ENCODE measurements at places on chromosomes 7 and 10.

- DNase-seq, result peak; percentile 65
These were observed 44.2 kb upstream of the GGCT start for GRCh38 chr7:30548845-30549244.

GRCh38 chr7:129532375-129532774 is 30.0 kb downstream of the SMKR1 start:
- DNase-seq, result no peak

DNA sequence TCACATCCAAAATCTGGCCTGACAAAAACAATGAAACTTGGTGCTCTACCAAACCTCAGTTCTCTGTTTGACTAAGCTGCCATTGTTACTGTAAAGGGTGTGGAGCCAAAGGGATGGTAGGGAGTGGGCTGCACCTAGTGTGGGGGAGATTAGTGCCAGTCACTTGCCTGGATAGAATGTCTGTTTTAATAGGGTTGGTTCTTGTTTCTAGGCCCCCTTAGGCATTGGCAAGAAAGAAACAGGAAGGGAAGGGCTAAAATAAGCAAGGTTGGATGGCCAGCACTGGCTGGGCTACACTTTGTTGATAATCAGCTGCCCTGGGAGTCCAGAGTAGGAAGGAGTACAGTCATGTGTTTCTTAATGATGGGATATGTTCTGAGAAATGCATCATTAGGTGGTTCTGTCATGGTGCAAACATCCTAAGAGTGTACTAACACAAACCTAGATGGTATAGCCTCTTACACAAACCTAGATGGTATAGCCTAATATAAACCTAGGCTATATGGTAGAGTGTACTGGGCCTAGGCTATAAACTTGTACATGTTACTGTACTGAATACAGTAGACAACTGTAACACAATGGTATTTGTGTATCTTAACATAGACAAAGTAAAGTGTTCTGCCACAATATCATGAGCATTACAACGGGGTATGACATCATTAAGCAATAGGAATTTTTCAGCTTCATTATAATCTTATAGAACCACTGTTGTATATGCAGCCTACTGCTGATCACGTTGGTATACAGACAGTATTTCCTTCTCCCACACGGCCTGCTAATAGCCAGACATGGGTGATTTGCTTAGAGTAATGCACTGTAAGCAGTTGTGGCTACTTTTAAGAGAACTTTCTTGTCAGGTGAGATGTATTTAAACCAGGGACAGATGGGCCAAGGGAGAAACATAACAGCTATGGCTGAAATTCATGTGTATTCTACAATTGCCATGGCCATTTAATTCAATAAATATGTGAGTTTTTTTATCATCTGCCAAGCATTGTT is 15.4 kb downstream of the BBIP1 start:
- DNase-seq, result peak; percentile 38

DNA sequence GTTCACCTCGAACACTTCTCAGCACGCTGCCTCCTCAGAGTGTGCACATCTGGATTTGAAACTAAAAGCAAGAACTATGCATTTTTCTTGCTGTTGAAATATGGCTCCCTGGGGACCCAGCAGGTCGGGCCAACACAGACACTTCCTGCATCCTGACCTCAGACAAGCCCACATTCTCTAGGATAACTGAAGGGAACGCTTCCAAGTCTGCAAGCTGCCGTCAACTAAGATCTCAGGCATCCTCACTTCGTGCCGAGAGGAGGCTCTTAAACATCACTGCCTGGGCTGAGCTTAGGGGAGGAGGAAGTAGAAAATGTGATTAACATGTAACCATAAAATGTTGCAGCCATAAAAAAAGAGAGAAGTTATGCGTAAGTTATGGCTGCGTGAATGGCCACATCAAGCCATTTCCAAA is 65.5 kb downstream of the PYROXD2 start:
- DNase-seq, result peak; percentile 95

DNA sequence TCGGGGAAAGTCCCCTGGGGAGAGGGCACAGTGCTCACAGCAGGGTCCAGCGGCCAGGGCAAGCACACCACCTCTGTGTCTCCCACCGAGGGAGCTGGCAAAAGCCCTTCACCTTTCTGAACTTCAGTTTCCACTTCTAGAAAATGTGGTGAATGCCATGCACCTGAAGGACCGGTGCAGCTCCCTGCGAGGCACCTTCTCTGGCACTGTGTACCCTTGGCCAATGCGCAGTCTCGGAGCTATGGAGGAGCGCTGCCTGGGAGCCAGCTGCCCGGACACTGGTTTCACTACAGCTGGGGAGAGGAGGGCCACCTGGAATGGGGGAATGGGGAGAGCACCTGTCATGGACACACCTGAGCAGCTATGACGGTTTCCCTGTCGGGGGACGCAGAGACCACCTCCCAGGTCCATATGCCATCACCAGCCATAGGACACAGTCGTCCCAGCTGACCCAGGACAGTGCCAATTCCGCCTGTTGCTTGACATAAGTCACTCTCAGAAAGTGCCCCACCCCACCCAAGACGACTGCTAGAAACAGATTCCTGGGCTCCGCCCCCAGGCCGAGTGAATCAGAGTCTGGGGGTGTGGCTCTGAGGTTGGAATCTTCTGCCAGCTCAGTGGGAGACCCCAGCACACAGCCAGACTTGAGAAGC is 16.8 kb downstream of the RASGEF1A start:
- DNase-seq, result no peak

DNA sequence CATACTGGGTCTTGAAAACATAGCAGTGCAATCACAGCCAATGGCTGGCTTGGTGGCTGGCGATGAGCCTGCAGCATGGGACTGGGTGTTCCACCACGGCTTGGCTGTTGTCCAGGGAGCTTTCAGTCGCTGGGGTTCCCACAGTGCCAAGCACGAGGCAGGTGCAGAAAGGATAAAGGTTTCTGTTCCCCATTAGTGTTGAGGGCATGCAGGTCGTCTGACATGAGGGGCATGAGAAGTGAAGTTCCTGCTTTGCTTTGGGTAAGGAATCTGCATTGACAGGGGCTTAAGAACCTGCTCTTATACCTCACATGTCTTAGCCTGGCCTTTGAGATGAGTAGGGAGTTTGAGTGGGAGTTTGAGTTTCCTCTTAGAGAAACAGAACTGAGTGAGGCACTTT is 9.0 kb upstream of the CFTR start:
- no peak for DNase-seq

GRCh38 chr7:31526864-31527263 is 13.0 kb downstream of the ITPRID1 start:
- DNase-seq, result no peak

DNA sequence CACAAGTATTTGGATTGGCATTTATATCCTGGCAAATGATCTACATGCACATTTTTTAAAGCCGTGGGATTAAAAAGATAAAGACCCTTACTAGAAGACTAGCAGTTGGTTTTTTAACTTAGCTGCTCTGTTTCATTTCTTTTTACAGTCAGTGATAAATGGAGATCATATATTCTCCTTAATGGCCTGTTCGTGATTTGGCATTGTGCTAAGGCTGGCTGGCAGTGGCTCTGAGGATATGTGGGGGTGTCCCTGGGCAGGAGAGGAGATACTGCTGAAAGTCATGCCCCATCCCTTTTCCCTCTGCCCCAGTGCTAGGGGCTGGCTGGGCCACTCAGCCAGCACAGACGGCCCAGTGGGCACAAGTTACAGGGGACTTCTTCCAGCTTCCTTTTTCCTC is 341.7 kb downstream of the PRPF18 start:
- DNase-seq, result no peak

DNA sequence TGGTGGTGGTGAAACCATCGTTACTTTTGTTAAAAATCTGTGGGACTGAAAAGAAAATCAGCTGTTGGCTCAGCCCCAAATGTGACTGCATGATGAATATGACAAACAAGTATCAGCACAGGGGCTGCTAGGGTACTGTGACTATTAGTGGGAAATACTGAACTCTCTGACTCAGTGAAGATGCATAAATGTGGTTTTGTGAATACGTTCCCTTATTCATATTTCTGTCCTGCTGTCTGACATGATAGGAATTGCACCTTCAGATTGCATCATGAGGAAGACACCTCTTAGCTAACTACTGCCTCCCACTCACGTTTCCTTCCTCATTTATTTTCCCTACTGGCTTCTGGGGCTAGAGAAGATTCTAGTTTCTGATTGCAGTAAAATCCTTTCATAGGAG is 1.4 kb downstream of the CLEC5A start:
- peak; percentile 7 for DNase-seq

DNA sequence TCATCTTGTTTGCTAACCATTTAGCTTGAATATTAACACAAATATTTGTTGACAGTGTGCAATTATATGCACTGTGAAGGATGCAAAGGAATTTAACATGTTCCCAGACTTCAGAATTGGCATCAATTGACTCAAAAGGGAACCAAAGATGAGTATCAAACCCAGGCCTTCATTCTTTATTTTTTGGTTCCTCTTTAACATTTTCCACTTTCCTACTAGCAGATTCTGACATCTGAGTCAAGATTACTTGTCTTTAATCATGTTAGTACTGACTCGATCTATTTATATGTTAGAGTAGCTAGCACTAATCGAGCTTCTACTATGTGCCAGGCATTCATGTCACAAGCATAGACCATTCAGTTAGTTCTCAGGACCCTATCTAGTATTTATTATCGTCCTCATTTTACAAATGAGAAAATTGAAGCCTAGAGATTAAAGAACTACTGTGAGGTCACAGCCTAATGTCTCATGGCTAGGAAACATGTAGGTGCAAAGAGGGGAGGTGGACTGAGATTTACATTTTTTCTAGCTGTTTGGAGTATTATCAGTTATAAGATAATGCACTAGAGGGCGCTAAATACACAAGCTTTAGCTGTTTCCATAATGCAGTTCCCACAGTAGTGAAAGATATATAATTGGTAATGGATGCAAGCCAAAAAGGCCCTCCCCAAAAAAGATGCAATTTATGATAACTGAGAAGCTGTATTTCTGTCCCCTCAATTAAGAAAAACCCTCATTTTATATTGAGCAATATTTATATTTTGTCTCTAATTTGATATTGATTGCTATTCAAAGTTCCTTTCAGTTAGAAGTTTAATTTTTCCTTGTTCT is 32.9 kb upstream of the KMT2E start:
- peak; percentile 53 for DNase-seq

Data from amniotic epithelial cell (primary cell).